ENCODE measurements at places on chromosomes 12 and 14.
A peak's percentile ranks its signal among the peaks of the same experiment; 100 is the strongest.

DNA sequence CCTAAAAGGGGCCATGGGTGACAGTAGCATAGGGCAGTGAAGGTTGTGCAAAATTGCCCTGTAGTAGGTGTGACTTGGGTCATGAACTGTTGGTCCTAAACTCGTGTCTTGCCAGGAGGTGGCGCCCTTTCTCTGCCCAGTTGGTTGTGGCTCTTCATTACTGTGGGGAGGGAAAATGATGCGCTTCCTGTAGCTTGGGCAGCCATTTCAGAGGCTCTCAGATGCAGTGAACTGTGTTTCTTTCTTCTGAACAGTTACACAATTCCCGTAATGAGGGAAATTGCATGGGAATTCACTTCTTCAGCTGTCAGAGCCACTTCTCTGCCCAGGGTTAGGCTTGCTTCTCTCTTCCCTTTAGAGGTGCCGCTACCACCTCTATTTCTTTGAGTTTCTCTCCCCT, 148.1 kb upstream of the NRXN3 start:
- peak; percentile 70 for DNase-seq

GRCh38 chr14:103052407-103052806, 4.9 kb downstream of the CDC42BPB start:
- DNase-seq = no peak

- no peak for DNase-seq
Observed at GRCh38 chr12:117049295-117049694, 49.9 kb downstream of the TESC start.

DNA sequence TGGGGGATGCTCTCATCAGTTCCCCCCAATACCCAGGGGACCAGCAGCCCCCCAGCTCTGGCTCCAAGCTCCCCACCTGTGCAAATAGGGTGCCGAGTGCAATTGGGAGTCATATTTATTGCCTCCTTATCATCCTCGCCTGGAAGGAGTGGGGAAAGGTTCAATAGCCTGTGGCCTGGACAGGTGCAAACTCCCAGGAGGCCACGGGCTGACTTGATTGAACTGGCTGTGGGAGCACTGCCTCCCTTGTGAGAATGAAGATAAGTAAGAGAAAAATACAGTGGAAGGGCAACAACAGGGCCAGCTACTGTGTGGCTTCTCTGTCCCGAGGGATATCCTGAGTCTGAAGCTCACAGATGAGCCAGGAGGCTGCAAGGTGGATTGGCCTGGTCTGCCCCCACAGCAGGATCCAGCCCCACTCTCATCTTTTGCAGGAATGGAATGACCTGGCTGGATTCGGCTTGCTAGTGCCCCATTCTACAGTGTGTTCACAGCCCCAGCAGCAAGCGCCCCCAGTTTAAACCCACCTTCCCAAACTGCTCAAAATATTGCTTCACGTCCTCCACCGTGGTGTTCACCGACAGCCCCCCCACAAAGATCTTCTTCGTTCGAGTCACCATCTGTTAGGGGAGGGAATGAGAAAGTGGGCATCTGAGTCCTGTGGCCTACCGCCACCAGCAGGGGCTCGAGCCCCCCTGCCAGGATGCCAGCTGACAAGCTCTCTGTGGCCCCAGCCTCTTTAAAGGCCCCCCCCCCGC, 6.3 kb downstream of the MSI1 start:
- no peak for DNase-seq

Measured in stimulated activated naive CD8-positive, alpha-beta T cell treated with anti-CD3 and anti-CD28 coated beads, Interleukin-15, amount 100 ng/mL, for 72 hours (primary cell).